Brain (organoid and tissue), 16 donors: ENCODE measurements at places on chromosomes 7 and 10.
A peak's percentile ranks its signal among the peaks of the same experiment; 100 is the strongest.

- DNase-seq, result no peak
Observed at GRCh38 chr7:64849250-64849923, 53.7 kb upstream of the ZNF273 start.

GRCh38 chr7:55369427-55370400 lies 4.6 kb downstream of the LANCL2 start:
- DNase-seq, result no peak

GRCh38 chr10:112712536-112712935 lies 237.5 kb upstream of the TCF7L2 start:
- no peak for DNase-seq

GRCh38 chr10:36236341-36236740 lies 594.2 kb upstream of the FZD8 start:
- no peak for DNase-seq

DNA sequence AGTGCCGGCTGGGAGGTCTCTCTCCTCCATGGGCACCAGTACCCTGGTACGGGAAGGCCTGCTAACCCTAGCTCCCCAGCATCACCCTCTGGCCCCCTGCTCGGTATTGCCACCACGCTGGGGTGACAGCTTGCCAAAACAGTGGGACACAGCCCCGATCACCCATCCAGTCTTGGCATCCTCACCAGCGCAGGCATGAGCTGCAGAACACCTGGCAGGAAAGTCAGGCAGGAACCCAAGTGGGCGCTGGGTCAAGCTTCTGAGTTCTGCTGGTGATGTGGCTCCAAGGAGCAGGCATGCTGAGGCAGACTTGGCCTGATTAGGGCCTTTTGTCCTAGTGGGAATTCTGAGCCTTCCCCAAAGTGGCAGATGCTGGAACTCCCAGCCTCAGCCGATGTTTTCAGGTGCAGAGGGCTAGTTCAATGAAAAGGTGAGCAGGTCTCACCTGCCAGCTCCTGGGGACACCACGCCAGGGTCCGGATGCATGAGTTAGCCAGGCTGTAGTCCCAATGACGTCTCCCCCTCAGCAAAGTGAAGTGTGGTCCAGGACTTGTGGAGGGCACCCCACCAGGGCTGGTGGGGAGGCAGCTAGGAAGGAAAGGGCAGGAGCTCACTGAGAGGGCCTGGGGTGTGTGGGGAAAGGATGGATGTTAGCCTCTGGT lies 8.5 kb upstream of the ZNF22 start:
- no peak for DNase-seq

- no peak for DNase-seq
Observed at GRCh38 chr10:78115135-78115853, 81.6 kb downstream of the RPS24 start.

DNA sequence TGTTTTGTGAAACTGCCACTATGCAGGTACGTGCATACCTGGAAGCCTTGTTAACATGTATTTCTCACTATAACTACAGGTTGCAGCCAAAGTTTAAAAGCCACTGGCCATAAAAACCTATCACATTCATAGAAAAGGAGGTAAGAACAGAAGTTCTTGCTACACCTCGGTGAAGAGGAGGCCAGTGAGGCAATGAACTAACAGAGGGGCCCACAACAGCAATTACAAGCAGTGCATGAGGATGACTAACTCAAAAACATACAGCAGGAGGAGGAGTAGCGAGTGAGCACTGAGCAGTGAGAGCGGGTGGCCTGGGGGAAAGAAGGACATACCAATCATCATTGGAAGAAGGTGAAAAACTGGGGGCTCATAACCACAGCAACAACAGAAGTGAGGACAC lies 51.6 kb downstream of the NUDCD3 start:
- DNase-seq, result no peak

GRCh38 chr10:88689366-88689765 lies 16.7 kb upstream of the LIPK start:
- no peak for DNase-seq

GRCh38 chr7:12524794-12525386 lies 45.6 kb upstream of the SCIN start:
- peak; percentile 68 for DNase-seq

DNA sequence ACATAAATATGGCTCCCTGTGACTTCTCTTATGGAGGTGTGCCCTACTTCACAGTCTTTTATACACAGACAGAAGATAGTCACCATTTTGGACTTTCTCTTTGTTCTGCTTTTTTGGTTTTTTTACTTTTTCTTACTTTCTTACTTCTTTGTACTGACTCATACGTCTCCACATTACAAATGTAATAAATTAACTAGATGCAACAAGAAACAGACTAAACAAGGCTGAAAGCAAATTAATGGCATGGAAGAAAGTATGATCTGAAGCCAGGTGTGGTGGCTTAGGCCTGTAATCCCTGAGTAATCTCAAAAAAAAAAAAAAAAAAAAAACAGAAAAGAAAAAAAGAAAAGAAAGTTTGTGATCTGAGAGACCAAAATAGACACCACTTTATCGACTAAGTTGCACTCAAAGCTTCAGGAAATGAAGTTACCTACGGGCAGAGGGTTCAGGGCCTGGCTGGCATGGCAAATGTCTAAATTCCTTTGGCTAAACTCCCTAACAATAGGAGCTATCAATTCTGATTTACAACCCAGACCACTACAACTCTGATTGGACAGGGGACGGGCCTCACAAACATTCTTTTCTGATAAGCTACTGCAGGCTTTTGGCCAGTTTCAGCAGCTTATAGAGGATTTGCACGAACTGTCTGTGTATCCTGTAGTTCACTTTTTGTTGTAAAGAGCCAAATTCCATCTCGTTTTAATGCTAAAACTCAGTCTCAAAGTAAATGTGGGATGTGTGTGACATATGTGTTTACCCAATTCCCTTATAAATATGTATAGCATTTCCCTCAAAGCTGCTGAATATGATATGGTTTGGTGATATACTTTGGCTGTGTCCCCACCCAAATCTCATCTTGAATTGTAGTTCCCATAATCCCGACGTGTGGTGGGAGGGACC lies 129.1 kb downstream of the SEPTIN14 start:
- no peak for DNase-seq

GRCh38 chr7:158488181-158488971 lies 99.2 kb downstream of the PTPRN2 start:
- peak; percentile 70 for DNase-seq

DNA sequence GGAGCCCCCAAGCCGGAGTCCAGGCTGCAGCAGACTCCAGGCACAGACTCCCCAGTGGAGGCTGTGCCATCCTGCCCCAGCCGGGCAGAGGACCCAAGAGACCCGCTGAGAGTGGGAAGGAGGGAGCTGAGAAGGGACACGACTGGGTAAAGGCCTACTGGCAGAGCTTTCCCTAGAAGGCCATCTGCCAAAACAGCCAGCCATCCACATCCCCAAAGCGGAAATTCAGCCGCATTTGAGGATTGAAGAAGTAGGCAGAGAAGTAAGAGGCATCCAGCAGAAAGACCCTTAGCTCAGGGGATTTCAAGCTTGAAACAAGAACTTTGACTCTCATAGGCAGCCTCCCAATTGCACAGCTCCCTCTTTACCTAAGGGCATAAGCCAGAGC lies 857 bp downstream of the CPXM2 start:
- no peak for DNase-seq

GRCh38 chr7:33986951-33987947 lies 81.9 kb downstream of the BMPER start:
- DNase-seq, result no peak

- peak; percentile 34 for DNase-seq
Observed at GRCh38 chr10:118472415-118473304, 122.8 kb downstream of the PRLHR start.

DNA sequence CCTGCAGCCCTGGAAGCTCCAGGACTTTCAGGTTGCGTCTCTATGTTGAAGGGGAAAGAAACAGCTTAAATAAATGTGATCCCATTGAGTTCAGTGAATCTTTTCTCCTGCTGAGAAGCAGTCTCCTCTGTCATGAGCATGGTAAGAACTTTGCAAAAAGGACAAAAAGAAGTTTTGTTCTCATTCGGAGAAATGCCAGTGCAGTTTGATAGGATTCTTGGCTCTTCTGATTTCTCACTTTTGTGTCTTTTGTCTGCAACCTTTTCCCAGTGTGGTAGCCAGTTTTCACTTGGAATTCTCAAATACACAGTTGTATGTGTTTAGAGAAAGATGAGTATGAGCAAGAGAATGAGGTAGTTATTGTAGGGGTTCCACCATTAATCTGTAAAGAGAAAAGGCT lies 64.3 kb downstream of the AP3M1 start:
- peak; percentile 32 for DNase-seq

DNA sequence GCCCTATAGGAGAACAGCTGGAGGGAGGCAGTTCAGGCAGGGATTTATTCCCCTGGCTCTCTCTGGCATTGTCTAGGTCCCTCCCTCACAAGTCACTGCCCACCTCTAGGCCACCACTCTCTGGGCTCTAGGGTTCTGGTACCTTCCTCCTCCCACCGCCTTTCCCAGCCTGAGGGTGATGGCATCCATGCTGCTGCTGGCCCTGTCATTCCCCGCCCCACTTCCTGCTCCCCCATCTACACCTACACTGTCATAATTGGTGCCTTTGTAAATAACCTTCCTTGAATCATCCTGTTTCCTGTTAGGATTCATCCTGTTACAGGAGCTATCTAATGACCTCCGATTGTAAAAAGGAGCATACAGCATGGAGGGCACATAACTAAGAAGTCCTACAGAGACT lies 303.3 kb upstream of the COBL start:
- no peak for DNase-seq

DNA sequence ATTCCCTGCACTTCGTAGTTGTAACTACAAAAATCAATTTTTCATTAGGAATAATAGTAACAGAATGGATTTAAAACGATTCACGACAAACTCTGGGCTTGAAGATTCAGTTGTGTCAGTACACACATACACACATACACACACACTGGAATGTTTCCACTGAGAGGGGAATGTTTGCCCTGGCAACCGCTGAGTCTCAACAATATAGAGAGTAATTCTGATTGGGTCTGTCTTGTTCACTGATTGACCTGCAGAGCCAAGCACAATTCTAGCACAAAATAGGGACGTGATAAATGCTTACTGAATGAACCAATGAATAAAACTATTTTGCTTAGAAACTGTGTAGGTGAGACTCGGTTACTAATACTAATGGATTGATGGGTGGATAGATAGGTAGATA lies 204.4 kb upstream of the CCDC6 start:
- no peak for DNase-seq

DNA sequence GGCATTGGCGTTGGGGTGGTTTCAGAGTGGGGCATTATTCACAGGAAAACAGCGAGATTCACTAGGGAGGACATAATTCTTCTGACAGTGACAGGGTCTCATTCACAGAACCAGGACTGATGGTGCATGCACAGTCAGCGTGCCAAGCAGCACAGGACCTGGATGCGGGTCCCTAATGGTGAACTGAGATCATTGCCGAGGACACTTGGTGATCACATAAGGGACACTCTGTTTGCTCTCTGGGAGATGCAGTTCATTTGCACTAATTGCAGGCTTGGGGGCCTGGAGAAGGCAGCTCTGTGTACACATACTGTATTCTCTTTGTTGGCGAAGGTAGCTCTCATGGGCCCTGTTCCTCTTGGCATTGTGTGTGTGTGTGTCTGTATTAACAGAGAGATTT lies 716.1 kb downstream of the PHTF2 start:
- peak; percentile 26 for DNase-seq

GRCh38 chr7:121574109-121574508 lies 178.0 kb upstream of the FAM3C start:
- DNase-seq, result peak; percentile 57

DNA sequence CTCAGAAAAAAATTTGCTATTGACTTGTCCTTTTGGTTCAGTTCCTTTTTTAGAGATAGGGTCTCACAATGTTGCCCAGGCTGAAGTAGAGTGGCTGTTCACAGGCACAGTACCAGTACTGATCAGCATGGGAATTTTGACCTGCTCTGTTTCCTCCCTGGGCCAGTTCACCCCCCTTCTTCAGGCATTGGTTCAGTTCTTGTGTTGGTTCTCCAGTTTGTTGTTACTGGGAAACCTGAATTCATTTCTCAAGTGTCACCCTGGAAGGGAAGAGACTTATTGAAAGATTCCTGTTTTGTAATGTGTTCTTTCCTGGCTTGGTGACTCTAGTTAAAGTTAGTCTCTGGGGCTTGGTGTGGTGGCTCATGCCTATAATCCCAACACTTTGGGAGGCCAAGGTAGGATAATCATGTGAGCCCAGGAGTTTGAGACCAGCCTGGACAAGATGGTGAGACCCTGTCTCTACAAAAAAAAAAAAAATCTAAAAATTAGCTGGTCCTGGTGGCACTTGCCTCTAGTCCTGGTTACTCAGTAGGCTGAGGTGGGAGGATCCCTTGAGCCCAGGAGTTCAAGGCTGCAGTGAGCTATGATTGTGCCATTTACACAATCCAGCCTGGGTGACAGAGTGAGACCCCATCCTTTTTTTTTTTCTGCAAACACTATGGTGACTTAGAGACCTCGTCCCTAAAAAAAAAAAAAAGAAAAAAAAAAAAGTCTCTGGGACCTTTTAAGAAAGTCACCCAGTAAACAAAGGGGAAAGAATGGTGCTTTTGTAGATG lies 52.7 kb downstream of the CNNM2 start:
- DNase-seq, result no peak

DNA sequence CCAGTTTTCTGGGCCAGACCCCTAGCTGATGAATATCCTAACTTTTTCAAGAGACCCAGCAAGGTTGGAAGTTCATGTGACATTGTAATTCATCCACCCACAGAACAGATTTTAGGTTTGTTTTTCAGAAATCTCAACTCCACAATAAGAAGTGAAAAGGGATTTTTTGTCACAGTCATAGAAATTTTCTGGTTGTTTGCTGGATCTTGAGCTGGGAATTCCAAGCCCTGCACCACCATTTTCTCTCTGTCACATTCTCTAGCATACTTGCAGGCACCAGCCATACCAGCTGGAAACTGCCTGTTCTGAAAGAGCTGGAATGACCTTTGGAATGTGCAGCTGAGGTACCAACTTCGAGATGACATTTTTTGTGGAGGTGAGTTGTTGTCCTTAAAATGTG lies 8.5 kb downstream of the TAS2R60 start:
- DNase-seq, result no peak

DNA sequence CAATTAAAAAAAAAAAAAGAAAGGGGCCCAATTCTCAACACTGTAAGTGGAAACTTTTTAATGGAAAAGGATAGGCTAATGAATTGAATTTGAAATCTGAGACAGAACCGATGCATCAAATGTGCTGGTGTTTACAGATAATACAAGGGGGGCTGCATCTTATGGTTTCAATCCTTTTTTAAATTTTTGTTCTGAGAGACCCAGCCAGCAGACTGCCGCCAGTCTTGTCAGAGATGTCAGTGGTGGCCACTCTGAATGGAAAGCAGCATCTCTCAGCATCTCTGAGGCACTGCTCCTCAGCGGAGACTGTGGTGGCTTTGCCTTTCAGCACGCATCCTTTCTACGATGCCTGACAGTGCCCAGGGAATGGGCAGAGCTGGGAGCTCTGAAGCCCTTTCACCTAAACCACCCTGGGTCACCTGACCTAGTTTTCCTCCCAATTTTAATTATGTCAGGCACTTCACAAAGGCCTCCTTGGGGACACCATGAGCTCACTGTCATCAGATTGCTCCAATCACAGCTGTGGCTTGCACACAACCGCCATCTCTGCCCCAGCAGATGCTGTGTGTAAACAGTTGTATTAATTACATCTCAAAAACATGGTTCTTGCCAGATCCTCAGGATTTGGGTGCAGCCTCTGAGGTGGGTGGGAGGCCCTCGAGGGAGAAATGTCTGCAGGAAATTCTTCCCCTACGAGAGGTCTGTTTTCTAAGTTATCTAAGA lies 81.2 kb downstream of the EGFR start:
- DNase-seq, result peak; percentile 36

- no peak for DNase-seq
Observed at GRCh38 chr7:50954716-50955115, 172.0 kb upstream of the GRB10 start.

- DNase-seq, result no peak
Observed at GRCh38 chr7:134935701-134936100, 50.6 kb upstream of the AGBL3 start.

GRCh38 chr7:105760551-105761447 lies 115.6 kb downstream of the ATXN7L1 start:
- no peak for DNase-seq
